Progenitor cell of endocrine pancreas (in vitro differentiated cells): ENCODE measurements at places on chromosomes 5 and 9. TPM values are rescaled to one million over a fixed set of nuclear protein-coding genes. Genes with fewer than 3 reads are reported as not detected.
A peak's percentile ranks its signal among the peaks of the same experiment; 100 is the strongest.

DNA sequence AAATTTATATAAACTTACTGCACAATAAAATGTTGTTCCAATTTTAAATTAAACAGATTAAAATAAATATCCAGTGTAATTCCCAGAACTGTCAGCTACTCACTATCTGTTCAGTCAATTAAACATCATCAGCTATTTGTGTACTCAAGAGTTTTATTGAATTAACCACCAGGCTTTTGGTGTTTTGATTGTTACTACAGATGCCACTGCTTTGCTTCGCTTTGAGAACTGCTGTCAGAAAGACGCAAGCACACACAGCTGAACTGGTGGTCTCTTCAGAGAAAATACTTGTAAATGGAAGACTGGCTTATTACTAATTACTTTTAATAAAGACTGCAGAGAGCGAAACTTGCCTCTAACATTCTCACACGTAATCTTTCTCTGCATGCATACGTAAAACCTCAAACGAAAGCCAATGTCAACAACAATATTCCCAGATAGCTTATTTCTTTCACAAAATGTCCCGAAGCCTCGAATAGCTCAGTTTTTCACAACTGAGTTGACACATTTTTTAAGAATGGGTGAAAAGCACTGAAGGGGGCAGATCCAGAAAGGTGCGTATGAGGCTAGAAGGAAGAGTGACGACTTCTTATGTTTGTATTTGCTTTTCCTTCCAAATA is 259.6 kb upstream of the RPS23 start:
- H3K36me3 ChIP-seq: no peaks in the 10 kb centered on the region
- no peak overlapping the region for H3K27ac ChIP-seq
- no peak for DNase-seq
- no peak overlapping the region for H3K4me3 ChIP-seq
- no peaks in the 10 kb centered on the region for H3K27me3 ChIP-seq

- peaks cover 4% of the 10 kb centered on the region for H3K27me3 ChIP-seq
- no peaks in the 10 kb centered on the region for H3K4me1 ChIP-seq
- DNase-seq: no peak
- no peak overlapping the region for H3K27ac ChIP-seq
- H3K4me3 ChIP-seq: no peak overlapping the region
- no peaks in the 10 kb centered on the region for H3K36me3 ChIP-seq
Observed at GRCh38 chr9:98568909-98569469, 139.7 kb downstream of the GABBR2 start.

DNA sequence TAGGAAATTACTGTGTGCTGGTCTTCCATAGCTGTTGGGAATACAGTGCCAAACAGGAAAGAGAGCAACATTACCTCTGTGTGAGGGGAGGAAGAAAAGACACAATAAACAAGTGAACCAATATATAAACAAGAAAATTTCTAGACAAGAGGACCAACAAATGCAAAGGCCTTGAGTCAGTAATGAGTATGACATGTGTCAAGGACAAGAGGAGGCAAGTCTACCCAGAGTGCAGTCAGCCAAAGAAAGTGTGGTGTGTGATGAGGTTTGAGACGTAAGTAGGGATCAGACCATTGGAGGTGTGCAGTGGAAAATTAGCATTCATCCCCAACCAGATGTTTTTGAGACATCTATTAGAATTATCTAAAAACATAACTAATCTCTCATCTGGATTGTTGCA is 69.5 kb upstream of the CDH6 start:
- no peak overlapping the region for H3K4me3 ChIP-seq
- H3K36me3 ChIP-seq: no peaks in the 10 kb centered on the region
- H3K27ac ChIP-seq: no peak overlapping the region
- H3K4me1 ChIP-seq: peaks cover 8% of the 10 kb centered on the region
- no peak for DNase-seq

GRCh38 chr9:76987594-76988200 is 31.8 kb upstream of the FOXB2 start:
- no peaks in the 10 kb centered on the region for H3K36me3 ChIP-seq
- DNase-seq: no peak
- no peak overlapping the region for H3K27ac ChIP-seq
- H3K27me3 ChIP-seq: peaks cover 33% of the 10 kb centered on the region
- H3K4me3 ChIP-seq: no peak overlapping the region
- no peaks in the 10 kb centered on the region for H3K4me1 ChIP-seq

- H3K27me3 ChIP-seq: peaks cover 14% of the 10 kb centered on the region
- DNase-seq: no peak
- H3K4me1 ChIP-seq: no peaks in the 10 kb centered on the region
- no peak overlapping the region for H3K27ac ChIP-seq
- H3K36me3 ChIP-seq: no peaks in the 10 kb centered on the region
- no peak overlapping the region for H3K4me3 ChIP-seq
Observed at GRCh38 chr9:108363311-108363710, 492.5 kb downstream of the ACTL7B start.

GRCh38 chr5:157859227-157859575 is 256 bp upstream of the CLINT1 start:
- peak overlapping the region; percentile 98 for H3K27ac ChIP-seq
- no peak for DNase-seq
- H3K27me3 ChIP-seq: no peaks in the 10 kb centered on the region

GRCh38 chr5:137195483-137195882 is 303.6 kb downstream of the SPOCK1 start:
- no peaks in the 10 kb centered on the region for H3K36me3 ChIP-seq
- no peak overlapping the region for H3K4me3 ChIP-seq

- no peaks in the 10 kb centered on the region for H3K36me3 ChIP-seq
- H3K27ac ChIP-seq: peak overlapping the region; percentile 95
- peaks cover 30% of the 10 kb centered on the region for H3K4me1 ChIP-seq
- peak; percentile 86 for DNase-seq
- H3K27me3 ChIP-seq: no peaks in the 10 kb centered on the region
Observed at GRCh38 chr9:129568560-129569501, 52.1 kb downstream of the C9orf50 start.

Gene ZDHHC21
- total RNA-seq: 20.0 and 21.2 TPM in 2 replicates

Gene UGT3A1
- 5.2 and 5.6 TPM in 2 replicates for total RNA-seq

Gene C5orf34
- 4.8 and 4.9 TPM in 2 replicates for total RNA-seq

Gene SURF4
- 120 and 122 TPM in 2 replicates for total RNA-seq

DNA sequence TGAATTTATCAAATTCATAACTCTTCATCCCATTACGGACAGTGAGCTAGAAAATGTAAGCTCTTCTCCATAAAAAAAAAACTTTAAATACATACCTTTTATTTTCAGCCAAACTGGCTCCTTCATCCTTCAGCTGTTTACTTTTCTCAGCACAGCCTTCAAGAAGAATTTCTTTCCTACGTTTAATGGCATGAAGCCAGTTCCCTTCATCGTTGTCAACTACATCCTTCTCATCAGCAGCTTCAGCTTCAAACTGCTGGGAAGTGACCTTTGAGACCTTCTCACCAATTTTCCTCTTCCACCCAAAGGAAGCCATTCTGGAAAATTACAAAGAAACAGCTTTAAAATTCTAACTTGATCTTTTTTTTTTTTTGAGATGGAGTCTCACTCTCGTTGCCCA is 9.1 kb downstream of the TTC33 start:
- H3K27me3 ChIP-seq: no peaks in the 10 kb centered on the region
- H3K4me1 ChIP-seq: no peaks in the 10 kb centered on the region
- peaks cover 21% of the 10 kb centered on the region for H3K36me3 ChIP-seq

DNA sequence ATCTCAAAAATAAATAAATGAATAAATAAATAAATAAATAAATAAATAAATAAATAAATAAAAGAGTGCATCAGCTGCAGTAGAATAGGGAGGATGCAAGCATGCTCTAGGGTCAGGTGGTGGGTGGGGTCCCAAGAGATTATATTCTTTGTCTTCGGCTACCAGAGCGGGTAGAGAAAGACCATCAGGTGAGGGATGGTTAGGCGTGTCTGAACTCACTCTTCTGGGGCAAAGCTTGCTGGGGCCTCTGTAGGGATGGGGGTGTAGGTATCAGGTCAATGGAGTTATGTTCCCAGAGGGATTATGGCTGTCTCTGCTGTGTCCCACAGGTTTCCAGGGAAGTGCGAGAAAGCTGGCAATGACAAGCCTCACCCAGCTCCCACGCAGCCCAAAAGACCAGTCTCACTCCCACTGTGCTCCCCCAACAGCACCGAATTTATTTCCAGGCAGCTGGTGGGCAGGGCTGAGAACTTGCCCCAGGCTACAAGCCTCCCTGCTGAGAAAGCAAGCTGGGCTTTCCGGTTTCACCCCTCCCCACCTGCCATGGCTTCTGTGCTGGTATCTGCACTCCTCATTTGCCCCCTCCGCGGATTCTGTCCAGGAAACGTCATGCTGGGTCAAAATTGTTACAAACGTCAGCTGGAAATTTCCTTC is 180.8 kb downstream of the LURAP1L start:
- no peak for DNase-seq
- H3K27ac ChIP-seq: peak overlapping the region; percentile 39
- H3K4me1 ChIP-seq: peaks cover 8% of the 10 kb centered on the region
- H3K27me3 ChIP-seq: peaks cover 9% of the 10 kb centered on the region

DNA sequence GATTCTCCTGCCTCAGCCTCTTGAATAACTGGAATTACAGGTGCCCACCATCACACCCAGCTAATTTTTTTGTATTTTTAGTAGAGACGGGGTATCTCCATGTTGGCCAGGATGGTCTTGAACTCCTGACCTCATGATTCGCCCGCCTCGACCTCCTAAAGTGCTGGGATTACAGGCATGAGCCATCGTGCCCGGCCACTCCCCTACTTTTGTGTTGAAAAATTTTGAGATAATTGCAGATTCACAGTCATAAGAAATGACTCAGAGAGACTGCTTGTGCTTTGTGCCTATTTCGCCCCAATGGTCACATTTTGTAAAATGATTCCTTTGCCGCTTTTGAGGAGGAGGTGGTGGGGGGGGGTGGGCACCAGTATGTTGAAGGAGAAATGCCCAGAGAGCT is 48.1 kb upstream of the SH3PXD2B start:
- peak; percentile 0 for DNase-seq
- H3K4me3 ChIP-seq: no peak overlapping the region
- H3K27ac ChIP-seq: no peak overlapping the region
- H3K36me3 ChIP-seq: no peaks in the 10 kb centered on the region
- peaks cover 59% of the 10 kb centered on the region for H3K27me3 ChIP-seq

GRCh38 chr9:33241298-33241697 is 1.3 kb downstream of the SPINK4 start:
- peaks cover 4% of the 10 kb centered on the region for H3K27me3 ChIP-seq
- no peak overlapping the region for H3K27ac ChIP-seq
- H3K4me3 ChIP-seq: no peak overlapping the region
- peaks cover 3% of the 10 kb centered on the region for H3K4me1 ChIP-seq
- H3K36me3 ChIP-seq: no peaks in the 10 kb centered on the region

Gene PKD2L2
- not detected in 2 replicates for total RNA-seq

Gene GARIN3
- not detected in 2 replicates for total RNA-seq

- peaks cover 11% of the 10 kb centered on the region for H3K4me1 ChIP-seq
- H3K4me3 ChIP-seq: peak overlapping the region; percentile 94
- no peak for DNase-seq
- no peaks in the 10 kb centered on the region for H3K27me3 ChIP-seq
- peak overlapping the region; percentile 99 for H3K27ac ChIP-seq
- peaks cover 6% of the 10 kb centered on the region for H3K36me3 ChIP-seq
Observed at GRCh38 chr9:122827761-122828093, 661 bp downstream of the PDCL start.

Gene SPINK4
- total RNA-seq: 0.91 TPM in 1 of 2 replicates, not detected in the other

- H3K27ac ChIP-seq: no peak overlapping the region
- no peaks in the 10 kb centered on the region for H3K27me3 ChIP-seq
- no peaks in the 10 kb centered on the region for H3K36me3 ChIP-seq
- H3K4me1 ChIP-seq: peaks cover 10% of the 10 kb centered on the region
Observed at GRCh38 chr5:41457094-41457493, 53.3 kb downstream of the PLCXD3 start.

- no peaks in the 10 kb centered on the region for H3K27me3 ChIP-seq
- no peak for DNase-seq
- peaks cover 2% of the 10 kb centered on the region for H3K36me3 ChIP-seq
- H3K27ac ChIP-seq: peak overlapping the region; percentile 92
- peaks cover 16% of the 10 kb centered on the region for H3K4me1 ChIP-seq
- H3K4me3 ChIP-seq: peak overlapping the region; percentile 47
Observed at GRCh38 chr9:137611623-137612609, 6.4 kb downstream of the ARRDC1 start.

GRCh38 chr9:126413391-126414068 is 86.9 kb downstream of the MVB12B start:
- H3K36me3 ChIP-seq: peaks cover 9% of the 10 kb centered on the region
- H3K27ac ChIP-seq: no peak overlapping the region
- H3K27me3 ChIP-seq: no peaks in the 10 kb centered on the region
- no peak overlapping the region for H3K4me3 ChIP-seq
- no peak for DNase-seq
- peaks cover 1% of the 10 kb centered on the region for H3K4me1 ChIP-seq

Gene PRR16
- 0.22 TPM in 1 of 2 replicates, not detected in the other for total RNA-seq

DNA sequence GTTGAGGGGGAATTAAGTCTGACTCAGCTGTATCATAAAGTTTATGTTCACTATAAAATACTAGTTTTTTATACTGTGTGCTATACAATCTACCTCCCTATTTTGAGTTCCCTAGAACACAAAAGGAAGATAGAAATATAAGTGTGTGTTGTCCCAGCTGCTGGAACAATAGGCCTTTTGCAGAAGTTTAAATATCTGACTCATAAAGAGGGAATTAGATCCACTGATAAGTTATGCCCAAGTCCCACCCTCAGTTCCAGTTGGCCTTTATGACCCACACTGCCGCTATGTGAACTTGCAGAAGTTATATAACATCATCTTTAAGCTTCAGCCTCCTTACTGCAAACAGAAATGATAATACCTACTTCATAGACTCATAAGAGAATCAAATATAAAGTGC is 88.5 kb upstream of the DAB2 start:
- H3K36me3 ChIP-seq: no peaks in the 10 kb centered on the region
- DNase-seq: no peak
- no peaks in the 10 kb centered on the region for H3K27me3 ChIP-seq
- no peak overlapping the region for H3K4me3 ChIP-seq

Gene BARHL1
- total RNA-seq: not detected in 2 replicates

Gene ACTBL2
- not detected in 2 replicates for total RNA-seq

DNA sequence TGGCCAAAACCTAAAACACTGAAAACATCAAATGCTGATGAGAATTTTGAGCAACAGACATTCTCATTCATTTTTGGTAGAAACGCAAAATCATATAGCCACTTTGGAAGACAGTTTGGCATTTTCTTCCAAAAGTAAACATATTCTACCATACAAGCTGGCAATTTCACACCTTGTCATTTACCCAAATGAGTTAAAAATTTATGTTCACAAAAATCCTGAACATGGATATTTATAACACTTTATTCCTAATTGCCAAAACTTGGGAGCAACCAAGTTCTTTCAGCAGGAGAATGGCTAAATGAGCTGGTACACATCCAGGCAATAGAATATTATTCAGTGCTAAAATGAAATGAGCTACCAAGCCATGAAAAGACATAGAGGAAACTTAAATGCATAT is 1270.1 kb upstream of the ACO1 start:
- H3K4me1 ChIP-seq: peaks cover 11% of the 10 kb centered on the region
- no peak overlapping the region for H3K27ac ChIP-seq
- no peaks in the 10 kb centered on the region for H3K36me3 ChIP-seq
- H3K27me3 ChIP-seq: no peaks in the 10 kb centered on the region
